ENCODE measurements at places on chromosomes 16 and 17.

GRCh38 chr17:37064956-37065355 is 116.2 kb downstream of the AATF start:
- DNase-seq: no peak

DNA sequence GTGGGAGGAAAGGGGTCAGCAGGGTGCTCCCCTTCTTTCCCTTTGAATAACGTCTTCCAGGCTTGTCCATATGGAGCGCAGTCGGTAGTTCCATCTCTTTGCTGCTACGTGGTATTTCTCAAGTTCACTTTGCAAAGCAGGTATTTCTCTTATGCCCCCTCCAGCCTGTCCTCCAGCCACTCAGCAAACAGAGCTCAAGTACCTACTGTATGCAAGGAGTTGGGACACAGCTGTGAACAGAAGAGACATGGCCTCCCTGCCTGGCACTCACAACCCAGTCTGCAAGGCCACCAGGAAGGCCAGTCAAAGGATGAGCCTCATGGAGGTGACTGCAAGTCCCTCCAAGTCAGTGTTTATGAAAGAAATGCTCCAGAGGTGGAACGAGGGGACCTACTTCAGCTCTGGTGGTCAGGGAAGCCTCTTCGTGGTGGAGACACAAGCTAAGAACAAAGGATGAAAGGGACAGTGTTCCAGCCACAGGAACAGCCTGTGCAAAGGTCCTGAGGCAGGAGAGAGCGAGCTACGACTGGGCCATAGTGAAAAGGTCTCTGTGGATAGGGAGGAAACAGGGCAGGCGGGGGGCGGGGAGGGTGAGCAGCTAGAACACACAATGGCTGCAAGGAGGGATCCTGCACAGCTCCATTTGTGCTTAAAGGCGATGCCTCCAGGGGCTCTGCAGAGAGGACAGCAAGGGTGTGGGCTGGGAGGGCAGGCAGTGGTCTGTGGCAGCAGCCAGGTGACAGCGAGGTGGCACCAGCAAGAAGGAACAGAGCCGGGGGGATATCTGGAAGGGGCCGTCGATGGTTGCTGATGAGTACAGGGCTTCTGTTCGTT is 32.6 kb downstream of the PPL start:
- no peak for DNase-seq

DNA sequence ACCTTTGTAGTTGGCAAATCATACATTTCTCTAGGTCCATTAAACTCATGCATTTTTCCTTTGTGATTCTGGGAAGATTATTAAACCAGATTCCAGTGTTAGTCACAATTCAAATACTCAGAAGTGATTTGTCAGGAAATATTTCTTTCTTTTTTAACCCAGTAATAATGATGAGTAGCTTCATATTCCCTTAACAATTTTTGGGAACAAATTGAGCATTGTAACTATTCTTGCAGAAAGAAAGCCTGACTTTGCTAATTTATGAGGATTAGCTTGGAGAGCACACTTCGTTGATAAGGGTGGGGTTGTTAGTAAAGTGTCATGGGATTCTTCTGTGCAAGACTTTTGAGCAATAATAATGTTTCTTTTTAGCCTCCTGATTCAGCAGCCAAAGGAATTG is 18.7 kb upstream of the KRT24 start:
- DNase-seq: no peak

GRCh38 chr16:11964761-11965551 is at the start of gene TNFRSF17:
TSS of gene TNFRSF17 (plus strand) at chr16:11965210. CDS start at chr16:11965325, 115 bp downstream.
- no peak for DNase-seq

DNA sequence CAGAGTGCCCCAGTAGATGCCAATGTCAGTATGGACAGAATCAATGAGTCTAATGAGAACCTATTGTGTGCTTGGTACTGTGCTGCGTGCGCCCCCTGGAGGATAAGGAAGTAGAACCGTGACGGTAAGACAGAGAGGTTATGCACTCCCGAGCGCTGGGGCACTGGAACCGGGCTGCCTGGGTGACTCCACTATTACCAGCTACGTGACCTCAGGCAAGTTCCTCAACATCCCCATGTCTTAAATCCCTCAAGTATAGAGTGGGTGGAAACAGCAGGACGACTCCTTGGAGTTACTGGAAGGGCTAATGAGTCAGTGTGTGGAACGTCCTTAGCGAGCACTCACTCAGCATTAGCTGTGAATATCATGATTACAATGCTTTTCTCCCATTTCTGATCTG is 16.2 kb downstream of the CHST4 start:
- peak; percentile 9 for DNase-seq

Measured in activated CD8-positive, alpha-beta memory T cell treated with anti-CD3 and anti-CD28 coated beads for 4 hours (primary cell).